Stimulated activated CD4-positive, alpha-beta T cell treated with anti-CD3 and anti-CD28 coated beads, TNF-alpha, amount 100 ng/mL, for 24 hours (primary cell): ENCODE measurements at places on chromosomes 4 and X.

DNA sequence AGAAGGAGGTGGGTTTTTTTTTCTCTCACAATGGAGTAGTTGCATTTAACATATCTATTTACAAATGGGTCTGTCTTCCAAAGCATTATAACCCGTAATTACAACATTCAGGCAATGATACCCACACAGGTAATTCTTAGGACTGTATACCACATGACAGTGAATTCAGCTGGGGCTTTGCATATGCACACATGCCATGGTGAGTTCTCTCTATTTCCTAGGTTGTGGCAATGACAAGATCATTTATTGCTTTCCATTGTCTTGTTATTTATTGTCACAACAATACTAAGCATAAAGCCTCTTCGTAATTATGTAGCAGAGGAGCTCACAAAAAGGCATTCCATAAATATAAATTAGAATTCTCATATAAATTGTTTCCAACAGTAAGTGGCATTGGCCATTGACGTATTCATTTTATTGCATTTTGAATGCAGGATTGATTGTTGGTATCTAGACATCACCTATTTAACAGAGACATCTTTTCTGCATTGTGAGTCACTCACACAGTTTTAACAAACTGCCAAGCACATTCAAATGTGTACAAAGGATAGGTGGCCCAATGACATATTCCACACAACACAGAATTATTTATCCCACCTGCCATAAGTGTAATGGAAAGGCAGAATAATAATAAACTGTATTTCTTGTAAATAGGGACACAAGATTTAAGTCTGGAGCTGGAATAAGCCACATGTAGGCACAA lies 390.7 kb upstream of the GALNT7 start:
- no peak for DNase-seq

GRCh38 chr4:99008051-99008450 lies 12.5 kb downstream of the METAP1 start:
- DNase-seq, result no peak

- no peak for DNase-seq
Measured at GRCh38 chr4:118787844-118788380, 48.0 kb downstream of the SEC24D start.

GRCh38 chr4:11483046-11483445 lies 54.4 kb upstream of the HS3ST1 start:
- no peak for DNase-seq

GRCh38 chr4:84493092-84493850 lies 5.8 kb downstream of the NKX6-1 start:
- DNase-seq, result no peak

DNA sequence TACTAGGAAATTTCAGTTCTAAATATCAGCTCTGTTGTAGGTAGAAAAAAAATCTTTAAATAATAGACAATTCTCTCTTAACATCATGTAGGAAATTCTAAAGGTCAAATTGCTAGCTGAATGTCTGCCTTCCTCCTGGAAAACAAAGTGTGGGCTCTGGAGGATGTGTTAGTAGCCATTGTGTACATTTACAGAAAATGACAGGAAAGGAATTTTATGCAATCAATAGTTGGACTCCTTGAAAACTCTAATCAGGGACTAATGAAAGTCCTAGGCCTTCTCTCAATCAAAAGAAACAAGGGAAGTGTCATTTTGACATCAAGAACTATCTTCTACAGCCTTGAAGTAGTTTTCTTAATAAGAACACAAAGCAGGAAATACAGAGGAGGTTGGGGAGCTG lies 174.6 kb downstream of the ANKRD50 start:
- no peak for DNase-seq

GRCh38 chr4:150215601-150216000 lies 137.4 kb downstream of the DCLK2 start:
- no peak for DNase-seq

- DNase-seq, result no peak
Measured at GRCh38 chrX:38318196-38318595, 9.1 kb downstream of the RPGR start.

- no peak for DNase-seq
Measured at GRCh38 chr4:140047017-140047640, 106.9 kb downstream of the MAML3 start.

DNA sequence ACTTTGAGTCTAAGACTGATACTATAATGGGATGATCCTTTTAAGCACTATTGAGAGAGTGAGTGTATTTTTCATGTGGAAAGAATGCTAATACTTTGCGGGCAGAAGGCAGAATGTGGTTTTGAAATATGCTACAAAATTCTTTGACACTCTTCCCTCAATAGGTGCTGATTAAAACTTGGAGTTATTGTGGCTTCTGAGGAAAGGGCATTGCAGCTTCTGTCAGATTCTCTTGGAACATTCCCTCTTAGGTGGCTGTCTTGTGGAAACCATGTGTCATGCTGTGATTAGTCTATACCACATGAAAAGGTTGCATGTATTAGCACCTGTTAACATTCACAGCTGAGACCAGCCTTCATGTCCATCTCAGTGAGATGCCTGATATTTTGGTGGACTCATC lies 547.0 kb downstream of the STIM2 start:
- no peak for DNase-seq

DNA sequence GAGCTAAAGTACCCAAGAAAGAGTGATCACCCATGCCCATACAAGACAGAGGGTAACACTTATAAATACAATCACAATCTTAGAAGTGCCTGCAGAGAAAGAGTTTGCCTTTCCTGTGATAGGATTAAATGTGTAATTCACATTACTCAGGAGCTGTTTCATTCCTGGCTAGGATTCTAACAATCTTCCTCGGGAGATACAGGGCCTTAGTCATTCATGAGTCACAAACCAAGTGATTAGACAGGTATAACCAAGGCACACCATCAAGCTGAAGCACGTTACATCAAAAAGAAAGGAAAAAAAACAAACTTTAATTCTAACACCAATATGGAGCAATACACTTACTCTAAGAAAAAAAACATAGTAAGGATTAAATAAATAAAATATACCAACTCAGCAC lies 14.9 kb downstream of the ABCG2 start:
- DNase-seq, result no peak

GRCh38 chr4:55118397-55118796 lies 7.0 kb downstream of the KDR start:
- no peak for DNase-seq

DNA sequence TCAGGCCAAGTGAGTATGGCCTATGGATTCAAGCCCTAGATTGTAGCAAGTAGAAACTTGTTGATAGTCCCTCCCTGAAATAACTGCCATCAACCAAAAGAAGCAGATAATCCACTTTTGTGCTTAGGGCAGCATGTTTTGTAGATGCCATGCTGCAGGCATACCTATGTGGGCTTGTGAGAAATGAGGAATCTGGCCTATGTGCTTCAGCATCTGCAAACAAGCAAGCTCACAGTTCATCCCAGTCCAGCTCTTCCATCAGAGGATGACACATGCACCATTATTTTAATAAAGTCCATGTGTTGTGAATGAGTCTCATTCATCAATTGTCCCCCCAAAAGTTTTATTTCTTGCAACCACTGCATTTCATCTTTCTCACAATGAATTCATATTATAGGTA lies 421.9 kb upstream of the DIPK2B start:
- no peak for DNase-seq

DNA sequence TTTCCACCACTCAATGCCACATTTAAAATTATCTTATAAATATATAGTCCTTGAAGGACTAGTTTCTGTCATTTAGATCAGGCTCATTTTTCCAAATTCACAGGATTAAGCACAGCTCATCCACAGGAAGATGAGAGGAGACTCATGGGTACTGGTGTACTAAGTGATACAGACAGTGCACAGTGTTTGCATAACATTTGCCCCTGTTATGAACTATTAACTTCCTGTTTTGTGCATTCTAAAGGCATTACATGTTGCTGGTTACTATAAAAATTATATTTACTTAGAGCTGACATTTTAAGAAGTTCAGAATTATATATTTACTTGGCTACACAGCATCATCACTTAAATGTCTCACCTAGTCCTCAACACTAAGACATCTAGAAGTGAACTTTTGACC lies 772.0 kb downstream of the TECRL start:
- DNase-seq, result no peak

GRCh38 chr4:152308951-152309350 lies 226.9 kb downstream of the FBXW7 start:
- DNase-seq, result no peak

DNA sequence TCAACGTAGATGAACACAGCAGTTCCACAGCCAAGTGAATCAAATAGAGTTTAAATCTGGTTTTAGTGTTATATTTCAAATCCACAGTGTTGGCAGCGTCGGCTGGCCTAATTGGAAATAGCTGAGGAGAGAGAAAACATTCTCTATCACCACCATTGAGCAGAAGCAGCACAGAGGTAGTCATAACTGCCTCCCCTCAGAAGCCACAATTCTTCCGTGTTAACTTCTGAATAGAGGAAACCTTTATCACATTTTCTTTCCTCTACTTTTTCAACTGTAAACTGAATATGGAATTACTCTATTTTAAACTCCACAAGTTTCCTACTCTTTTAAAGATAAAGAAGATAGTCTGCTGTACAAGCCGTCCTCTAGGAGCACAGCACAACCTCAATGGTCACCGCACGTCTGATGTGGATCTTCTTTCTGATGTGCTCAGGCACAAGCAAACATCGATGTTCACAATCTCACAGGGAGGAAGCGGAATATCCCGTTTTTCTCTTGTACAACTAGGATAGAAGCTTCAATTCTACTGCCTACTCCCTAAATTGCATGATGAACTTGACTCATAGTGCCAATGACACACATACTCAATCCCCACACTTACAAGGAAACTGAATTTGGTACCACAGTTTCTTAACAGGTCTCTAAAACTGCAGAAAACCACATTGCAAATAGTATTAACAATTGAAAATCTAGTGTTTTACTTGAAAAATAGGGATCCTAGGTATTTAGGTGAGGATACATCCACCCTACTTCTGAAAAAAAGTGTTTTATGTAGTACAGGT lies 217.8 kb upstream of the ETNPPL start:
- DNase-seq, result no peak

- DNase-seq, result no peak
Measured at GRCh38 chrX:132115792-132116191, 12.0 kb downstream of the FRMD7 start.
